ENCODE measurements at places on chromosomes 1 and 21. TPM values are rescaled to one million over a fixed set of nuclear protein-coding genes. Genes with fewer than 3 reads are reported as not detected.

- DNase-seq: peak; percentile 66
- H3K27ac ChIP-seq: no peak overlapping the region
- no peaks in the 10 kb centered on the region for H3K36me3 ChIP-seq
- H3K27me3 ChIP-seq: peaks cover 3% of the 10 kb centered on the region
Measured at GRCh38 chr1:18575620-18576019, 55.0 kb upstream of the PAX7 start.

DNA sequence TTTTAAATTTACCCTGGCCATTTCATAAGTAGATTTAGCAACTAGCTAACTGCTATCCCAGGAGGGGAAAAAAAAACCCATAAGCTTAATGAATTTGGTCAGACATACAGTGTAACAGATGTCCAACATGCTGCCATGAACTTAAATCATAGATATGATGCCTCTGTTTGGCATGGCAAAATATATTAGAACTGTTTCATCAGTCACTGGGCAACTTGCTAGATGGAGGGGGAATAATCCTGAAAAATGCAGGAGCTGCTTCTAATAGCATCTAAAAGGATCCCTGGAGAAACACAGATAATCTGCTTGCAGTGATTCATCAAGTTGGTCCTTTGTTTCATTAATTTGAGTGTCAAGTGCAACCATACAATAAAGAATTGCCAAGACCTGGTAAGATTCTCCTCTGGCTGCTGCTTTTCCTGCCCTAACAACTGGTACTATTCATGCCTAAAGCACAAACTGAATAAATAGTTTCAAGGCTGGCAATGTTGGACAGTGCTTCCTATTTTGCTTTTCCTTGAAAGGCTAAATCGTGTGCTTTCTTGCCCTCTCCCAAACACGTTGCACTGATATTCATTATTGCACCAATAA is 1.5 kb upstream of the ST6GALNAC5 start:
- H3K27ac ChIP-seq: no peak overlapping the region
- no peak for DNase-seq
- no peaks in the 10 kb centered on the region for H3K36me3 ChIP-seq
- H3K4me3 ChIP-seq: no peak overlapping the region
- H3K4me1 ChIP-seq: no peaks in the 10 kb centered on the region

- no peak overlapping the region for H3K27ac ChIP-seq
- DNase-seq: no peak
- H3K27me3 ChIP-seq: no peaks in the 10 kb centered on the region
- H3K36me3 ChIP-seq: no peaks in the 10 kb centered on the region
- H3K4me3 ChIP-seq: no peak overlapping the region
- H3K4me1 ChIP-seq: no peaks in the 10 kb centered on the region
Measured at GRCh38 chr1:192527950-192528349, 47.6 kb upstream of the RGS1 start.

GRCh38 chr1:198253668-198254067 is 96.9 kb downstream of the NEK7 start:
- H3K27me3 ChIP-seq: no peaks in the 10 kb centered on the region
- H3K27ac ChIP-seq: peak overlapping the region; percentile 0
- peaks cover 2% of the 10 kb centered on the region for H3K36me3 ChIP-seq
- no peak overlapping the region for H3K4me3 ChIP-seq
- DNase-seq: no peak
- peaks cover 2% of the 10 kb centered on the region for H3K4me1 ChIP-seq

Gene BLZF1
- 22.1 TPM for total RNA-seq

DNA sequence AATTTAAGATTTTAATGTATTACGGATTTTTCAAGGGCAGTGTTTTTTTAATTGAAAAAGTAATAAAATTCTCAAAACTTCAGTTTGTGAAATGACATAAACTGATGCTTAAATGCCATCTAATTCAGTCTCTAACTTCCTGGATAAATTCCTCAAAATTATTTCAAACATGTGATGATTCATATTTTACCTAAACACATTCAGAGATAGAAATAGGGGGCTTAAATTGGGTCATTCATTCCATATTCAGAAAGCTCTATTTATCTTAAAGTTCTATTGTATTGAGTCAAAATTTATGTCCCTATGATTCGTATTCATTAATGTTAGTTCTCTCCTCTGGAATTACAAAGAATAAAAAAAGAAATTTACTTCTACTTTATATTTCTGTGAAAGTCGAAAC is 713.6 kb upstream of the CHRM3 start:
- H3K27ac ChIP-seq: no peak overlapping the region
- no peaks in the 10 kb centered on the region for H3K27me3 ChIP-seq
- H3K4me3 ChIP-seq: no peak overlapping the region
- no peaks in the 10 kb centered on the region for H3K36me3 ChIP-seq
- no peaks in the 10 kb centered on the region for H3K4me1 ChIP-seq

DNA sequence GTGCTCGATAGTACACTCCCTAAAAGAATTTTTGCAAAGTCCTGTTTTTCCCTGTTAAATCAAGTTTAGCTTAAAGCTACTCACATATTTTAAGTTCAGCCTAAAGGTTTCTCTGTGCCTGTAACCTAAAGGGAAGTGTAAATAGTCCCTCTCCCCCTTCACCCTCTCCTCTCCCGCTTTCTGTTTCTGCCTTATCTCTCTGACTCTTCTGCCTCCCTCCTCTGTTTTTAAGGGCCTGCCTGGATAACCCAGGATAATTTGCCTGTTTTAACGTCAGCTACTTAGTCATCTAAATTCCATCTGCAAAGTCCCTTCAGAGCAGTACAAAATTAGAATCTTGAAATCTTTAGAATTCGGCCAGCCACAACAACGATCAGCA is 92.6 kb downstream of the NID1 start:
- H3K4me1 ChIP-seq: peaks cover 2% of the 10 kb centered on the region
- H3K27ac ChIP-seq: peak overlapping the region; percentile 90
- no peak for DNase-seq
- no peak overlapping the region for H3K4me3 ChIP-seq

- DNase-seq: no peak
- no peak overlapping the region for H3K4me3 ChIP-seq
- H3K27me3 ChIP-seq: peaks cover 2% of the 10 kb centered on the region
- H3K36me3 ChIP-seq: peaks cover 8% of the 10 kb centered on the region
- no peak overlapping the region for H3K27ac ChIP-seq
Measured at GRCh38 chr1:109485001-109485400, 1.3 kb downstream of the ATXN7L2 start.

- H3K36me3 ChIP-seq: no peaks in the 10 kb centered on the region
- H3K4me3 ChIP-seq: no peak overlapping the region
- H3K27ac ChIP-seq: no peak overlapping the region
- DNase-seq: no peak
- H3K4me1 ChIP-seq: no peaks in the 10 kb centered on the region
Measured at GRCh38 chr1:56135069-56135863, 444.1 kb downstream of the PLPP3 start.

Gene IQGAP3
- total RNA-seq: 3.4 TPM

DNA sequence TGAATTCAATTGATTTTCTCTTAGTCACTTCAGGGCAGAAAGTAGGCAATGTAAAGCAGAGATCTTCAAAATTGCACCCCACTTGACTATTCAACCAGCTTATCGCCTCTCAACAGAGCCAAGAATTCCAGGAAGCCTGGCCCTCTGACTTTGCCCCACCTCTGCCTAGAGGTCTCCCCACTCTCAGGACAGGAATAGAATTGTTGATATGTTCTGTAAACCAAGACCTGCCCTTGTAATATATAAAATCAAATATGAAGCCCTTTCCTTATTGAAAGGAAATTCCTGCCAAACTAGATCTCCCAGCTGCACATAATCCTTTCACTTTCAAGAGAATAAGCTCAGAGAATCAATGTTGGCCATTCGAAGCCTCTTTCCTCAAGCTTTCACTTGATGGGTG is 116.1 kb upstream of the DPT start:
- no peaks in the 10 kb centered on the region for H3K36me3 ChIP-seq
- peaks cover 7% of the 10 kb centered on the region for H3K4me1 ChIP-seq
- H3K27me3 ChIP-seq: no peaks in the 10 kb centered on the region
- DNase-seq: no peak
- no peak overlapping the region for H3K4me3 ChIP-seq
- H3K27ac ChIP-seq: no peak overlapping the region

Gene USH2A
- total RNA-seq: not detected

Gene KIF14
- total RNA-seq: 0.34 TPM
